ENCODE measurements at places on chromosomes 13 and 19.

GRCh38 chr13:50711996-50712395 lies 131.5 kb downstream of the DLEU7 start:
- DNase-seq, result no peak

DNA sequence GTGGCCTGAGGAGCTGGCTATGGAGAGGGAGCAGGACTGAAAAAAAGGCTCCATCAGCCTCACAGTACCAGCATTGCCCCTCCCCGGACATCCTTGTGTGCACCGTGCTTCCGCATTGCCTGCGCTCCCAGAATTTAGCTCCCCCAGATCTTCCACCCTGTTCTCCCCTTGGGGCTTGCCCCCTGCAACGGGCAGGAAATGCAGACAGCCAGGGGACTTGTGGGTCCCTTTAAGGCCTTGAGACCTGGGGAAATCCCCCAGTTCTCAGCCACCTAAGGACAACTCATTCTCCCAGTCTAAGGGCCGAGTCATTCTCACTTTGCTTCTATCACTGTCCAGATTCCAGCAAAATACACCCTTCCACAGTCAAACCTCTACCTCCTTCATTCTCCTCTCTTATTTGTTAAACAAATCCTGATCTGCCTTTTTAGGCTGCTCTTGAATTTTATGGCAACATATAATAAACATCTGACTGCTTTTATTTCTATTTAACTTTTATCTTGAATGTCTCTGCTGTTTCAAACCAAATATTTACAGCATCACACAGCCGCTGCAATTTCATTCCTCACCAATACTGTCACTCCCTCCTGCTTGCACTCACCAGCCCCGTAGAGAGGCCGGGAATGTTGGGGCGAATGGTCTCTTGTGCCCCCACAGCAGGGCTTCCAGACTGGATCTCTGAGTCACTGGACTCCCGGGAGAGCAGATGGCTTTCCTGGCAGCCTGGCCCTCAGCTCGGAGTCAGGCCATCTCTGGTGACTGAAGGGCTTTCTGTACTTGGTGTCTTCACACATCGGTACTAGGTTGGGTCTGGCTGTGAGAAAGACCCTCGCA lies 221.9 kb downstream of the TSHZ3 start:
- no peak for DNase-seq

GRCh38 chr13:53631511-53631910 lies 602.9 kb downstream of the OLFM4 start:
- no peak for DNase-seq

DNA sequence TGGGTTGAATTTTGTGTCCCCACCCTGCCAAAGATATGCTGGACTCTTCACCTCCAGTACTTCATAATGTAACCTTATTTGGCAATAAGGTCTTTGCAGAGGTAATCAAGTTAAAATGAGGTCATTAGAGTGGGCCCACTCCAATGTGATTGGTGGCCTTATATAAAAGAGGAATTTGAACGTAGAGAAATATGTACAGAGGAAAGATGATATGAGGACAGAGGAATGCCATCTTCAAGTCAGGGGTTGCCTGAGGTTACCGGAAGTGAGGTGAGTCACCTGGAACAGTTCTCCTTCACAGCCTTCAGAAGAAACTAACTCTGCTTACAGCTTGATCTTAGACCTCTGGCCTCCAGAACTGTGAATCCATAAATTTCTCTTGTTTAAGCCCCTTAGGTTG lies 69.9 kb downstream of the GPC5 start:
- no peak for DNase-seq

DNA sequence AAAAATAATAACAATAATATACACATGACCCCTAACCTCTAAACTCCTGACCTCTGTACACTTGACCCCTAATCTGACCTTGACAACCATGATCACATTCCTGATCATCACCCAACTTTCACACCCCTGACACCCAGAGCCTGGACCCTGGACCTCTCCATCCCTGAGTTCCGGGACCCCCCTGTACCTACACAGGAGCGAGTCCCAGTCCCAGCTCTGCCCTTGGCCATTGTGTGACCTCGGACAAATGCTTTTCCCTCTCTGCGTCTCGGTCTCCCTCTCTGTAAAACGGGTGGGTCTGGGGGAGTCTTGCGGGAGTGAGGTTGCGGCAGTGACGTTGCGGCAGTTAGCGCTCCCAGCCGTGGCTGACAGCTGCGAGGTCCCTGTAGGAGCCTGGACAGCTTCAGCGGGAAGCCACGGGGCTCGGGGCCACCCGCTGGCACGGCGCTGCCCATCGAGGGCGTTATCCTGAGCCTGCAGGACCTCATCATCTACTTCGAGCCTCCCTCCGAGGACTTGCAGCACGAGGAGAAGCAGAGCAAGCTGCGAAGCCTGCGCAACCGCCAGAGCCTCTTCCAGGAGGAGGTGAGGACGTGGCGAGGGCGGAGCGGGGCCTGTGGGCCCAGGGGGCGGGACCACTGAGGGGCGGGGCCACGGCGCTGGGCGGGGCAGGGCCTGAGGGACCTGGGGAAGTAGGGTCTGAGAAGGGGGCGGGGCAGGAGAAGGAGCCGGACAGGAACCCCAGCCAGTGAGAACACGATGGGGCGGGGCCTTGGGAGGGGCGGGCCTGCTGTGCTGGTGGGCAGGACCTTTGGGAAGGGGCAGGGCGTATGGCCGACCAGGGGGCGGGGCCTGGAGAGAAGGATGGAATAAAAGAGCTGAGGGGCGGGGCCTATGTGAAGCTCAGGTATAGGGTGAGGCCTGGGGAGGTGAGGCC lies 19.2 kb downstream of the RYR1 start:
- peak; percentile 26 for DNase-seq

DNA sequence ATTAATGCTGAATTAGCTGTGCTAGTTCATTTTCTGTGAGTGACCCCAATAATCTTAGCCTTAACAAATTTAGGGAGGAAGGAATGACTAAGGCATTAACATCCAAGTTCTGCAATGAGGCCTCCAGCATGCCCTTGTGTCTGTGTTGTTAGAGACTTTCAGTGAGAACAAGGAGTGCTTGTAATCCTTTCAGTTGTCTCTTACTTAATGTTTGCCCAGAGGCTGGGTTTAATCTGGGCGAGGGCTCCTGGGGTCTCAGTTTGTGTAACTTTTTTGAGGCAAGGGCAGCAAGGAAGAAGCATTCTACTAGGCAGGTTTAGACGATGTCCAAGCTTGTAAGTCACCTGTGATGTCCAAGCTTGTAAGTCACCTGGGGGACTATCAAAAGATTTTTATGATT lies 24.3 kb downstream of the CCNA1 start:
- no peak for DNase-seq

- DNase-seq, result no peak
Measured at GRCh38 chr13:79112016-79112415, 294.0 kb downstream of the RBM26 start.

Measured in activated CD4-positive, alpha-beta T cell treated with anti-CD3 and anti-CD28 coated beads, Interleukin-2, Interleukin-4, amounts not matched to agents 100 ng/mL and 50 ng/mL, durations not matched to agents 16 hours and 8 hours (primary cell).